ENCODE measurements at places on chromosomes 13 and 19.

- DNase-seq = no peak
Measured at GRCh38 chr13:88800505-88800904, 1129.3 kb downstream of the SLITRK5 start.

GRCh38 chr19:924553-925086 is 1.2 kb upstream of the ARID3A start:
- no peak for DNase-seq

DNA sequence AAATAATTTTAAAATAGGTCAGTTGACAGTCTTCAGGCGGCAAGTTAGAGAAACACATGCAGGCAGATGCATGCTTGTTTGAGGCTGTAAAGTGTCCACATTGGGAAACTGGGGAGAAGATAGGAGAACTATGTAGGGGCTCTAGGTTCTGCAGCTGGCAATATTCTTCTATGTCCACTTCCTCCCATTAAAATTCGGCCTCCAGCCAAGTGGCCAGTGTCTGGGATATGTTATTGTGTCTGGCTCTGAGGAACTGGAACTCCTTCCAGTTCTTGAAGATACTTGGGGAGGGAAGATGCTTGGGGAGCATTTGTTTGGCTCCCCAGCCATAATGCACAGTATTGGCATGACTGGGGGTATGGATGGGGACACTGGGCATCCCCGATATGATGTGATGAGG is 20.9 kb upstream of the KLF2 start:
- DNase-seq = no peak

GRCh38 chr19:24046550-24046949 is 40.4 kb upstream of the ZNF254 start:
- no peak for DNase-seq

- DNase-seq = no peak
Measured at GRCh38 chr19:57812226-57812625, 2.5 kb downstream of the ZNF552 start.

DNA sequence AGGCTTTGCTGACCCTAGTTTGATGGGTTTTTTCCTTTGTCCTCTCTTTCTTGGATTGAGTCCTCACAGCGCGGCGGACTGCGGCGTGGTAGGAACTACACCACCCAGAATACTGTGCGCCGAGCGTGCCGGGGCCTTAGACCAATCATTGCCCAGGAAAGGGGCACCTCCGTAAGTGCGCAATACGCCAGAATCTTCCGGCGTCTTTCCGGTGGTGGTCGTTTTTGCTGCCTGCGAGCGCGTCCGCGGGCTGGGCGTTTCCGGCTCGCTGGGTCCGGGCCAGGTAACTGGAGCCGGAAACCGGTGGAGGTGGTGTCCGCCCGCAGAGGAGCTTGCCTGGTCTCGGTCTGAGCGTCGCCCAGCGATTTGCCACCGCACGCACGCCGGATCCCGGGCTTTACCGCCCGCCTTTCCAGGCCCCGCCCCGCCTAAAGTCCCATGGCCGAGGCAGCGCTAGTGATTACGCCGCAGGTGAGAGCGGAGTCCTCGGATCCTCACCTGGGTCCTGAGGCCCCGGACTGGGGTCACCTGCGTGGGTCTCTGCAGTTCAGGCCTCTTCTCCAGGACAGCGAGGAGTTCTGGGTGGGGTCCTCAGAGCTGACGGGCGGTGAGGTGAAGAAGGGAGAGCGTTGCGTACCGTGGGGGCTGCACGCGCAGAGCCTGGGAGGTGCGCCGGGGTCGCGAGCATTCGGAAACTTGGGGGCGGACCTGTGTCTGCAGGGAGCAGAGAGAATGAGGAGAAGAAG is at the start of gene ZNF549:
ZNF549 (plus strand) TSS at position 221 of the 746 bp plus-strand sequence; CDS start at position 439, 218 bp downstream.
- DNase-seq = peak; percentile 84

GRCh38 chr13:42652642-42653415 is 78.9 kb downstream of the TNFSF11 start:
- DNase-seq = no peak

- DNase-seq = no peak
Measured at GRCh38 chr13:112733112-112733511, 43.3 kb downstream of the ATP11A start.

- no peak for DNase-seq
Measured at GRCh38 chr19:23365222-23365621, 30.0 kb downstream of the ZNF91 start.

DNA sequence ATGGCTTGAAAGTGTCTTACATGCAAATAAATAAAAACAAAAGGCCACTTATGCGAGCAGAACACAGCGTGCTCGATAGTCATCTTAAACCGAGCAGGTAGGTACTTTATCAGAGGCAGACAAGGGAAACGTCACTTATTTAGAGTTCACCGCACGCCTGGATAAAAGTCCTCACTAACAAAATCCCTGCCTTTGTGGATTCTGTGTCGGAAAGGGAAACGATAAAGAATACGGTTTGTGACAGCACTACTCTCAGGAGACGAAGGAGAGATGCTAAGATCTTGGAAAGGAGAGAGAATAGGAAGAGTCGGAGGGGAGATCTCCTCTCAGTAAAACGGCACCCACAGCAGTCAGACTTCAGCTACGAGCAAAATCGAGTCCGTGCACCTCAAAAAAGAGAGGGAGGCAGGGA is 581 bp downstream of the RCBTB1 start:
- DNase-seq = no peak

DNA sequence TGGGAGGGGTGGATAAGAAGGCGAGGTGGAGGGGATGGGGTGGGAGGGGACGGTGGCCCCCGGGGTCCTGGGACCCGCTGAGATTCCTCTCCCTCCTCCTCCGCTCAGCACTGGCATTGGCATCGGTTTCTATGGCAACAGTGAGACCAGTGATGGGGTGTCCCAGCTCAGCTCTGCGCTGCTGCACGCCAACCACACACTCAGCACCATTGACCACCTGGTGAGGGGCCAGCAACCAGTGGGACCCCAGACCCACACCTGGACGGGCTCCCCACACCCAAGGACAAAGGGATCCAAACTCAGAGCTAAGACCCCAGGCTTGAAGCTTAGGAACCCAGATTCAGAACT is 5.9 kb downstream of the TTYH1 start:
- DNase-seq = no peak

DNA sequence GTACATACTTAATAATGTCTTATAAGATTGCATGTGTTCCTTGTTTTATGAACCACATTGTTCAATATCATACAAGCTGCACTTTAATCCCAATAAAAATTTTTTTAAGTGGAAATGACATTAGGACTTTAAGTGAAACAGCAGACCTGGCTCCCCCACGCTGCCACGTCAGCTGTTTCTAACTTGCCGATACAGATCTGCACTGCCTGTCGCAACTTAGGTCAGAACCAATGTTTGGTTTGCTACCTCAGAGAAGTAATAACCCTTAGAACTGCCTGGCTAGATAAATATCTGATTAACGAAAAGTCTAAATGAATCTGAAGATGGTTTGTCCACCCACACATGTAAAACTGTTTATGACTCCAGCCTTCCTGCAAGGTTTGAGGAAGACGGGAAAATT is 327.5 kb upstream of the DACH1 start:
- DNase-seq = no peak

Measured in activated T-cell treated with anti-CD3 and anti-CD28 coated beads, Interleukin-2, amount 50 U/mL, for 1 hour (primary cell).